CD4-positive, alpha-beta memory T cell (primary cell): ENCODE measurements at places on chromosomes 1 and 21. TPM values are rescaled to one million over a fixed set of nuclear protein-coding genes. Genes with fewer than 3 reads are reported as not detected.
A peak's percentile ranks its signal among the peaks of the same experiment; 100 is the strongest.

DNA sequence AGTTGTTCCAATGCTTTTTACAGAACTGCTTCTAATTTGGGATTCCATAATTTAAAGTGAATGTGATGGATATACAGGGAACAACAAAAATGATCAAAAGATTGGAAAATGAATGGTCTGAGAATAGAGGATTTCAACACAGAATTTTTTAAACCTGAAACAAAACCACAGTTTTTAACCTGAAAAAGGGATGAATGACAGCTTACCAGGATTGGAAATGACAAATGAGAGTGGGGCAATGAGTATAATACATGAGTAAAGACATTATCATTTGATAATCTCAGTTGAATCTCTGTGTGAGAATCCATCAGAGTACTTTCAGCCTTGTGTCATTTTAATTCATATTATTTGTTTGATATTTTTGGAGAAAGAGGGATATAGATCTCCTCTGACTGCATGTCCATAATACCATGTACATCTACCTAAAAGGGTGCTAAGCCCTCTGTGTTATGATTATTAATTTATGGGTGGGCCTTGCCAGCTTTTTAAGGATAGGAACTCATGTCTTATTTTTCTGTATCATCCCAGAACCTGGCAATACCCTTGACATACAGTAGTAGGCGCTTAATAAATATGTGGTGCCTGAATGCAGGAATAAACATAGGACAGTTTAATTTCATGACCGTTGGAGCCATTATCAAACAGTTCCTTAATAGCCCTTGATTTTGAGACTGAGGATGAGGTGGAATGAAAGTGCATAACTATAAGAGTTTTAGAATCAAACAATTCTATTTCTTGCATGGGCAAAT lies 12.4 kb upstream of the ATP6V1G3 start:
- H3K36me3 ChIP-seq = no peaks in the 10 kb centered on the region
- no peak overlapping the region for H3K4me3 ChIP-seq
- DNase-seq = no peak
- no peaks in the 10 kb centered on the region for H3K27me3 ChIP-seq
- H3K27ac ChIP-seq = no peak overlapping the region

DNA sequence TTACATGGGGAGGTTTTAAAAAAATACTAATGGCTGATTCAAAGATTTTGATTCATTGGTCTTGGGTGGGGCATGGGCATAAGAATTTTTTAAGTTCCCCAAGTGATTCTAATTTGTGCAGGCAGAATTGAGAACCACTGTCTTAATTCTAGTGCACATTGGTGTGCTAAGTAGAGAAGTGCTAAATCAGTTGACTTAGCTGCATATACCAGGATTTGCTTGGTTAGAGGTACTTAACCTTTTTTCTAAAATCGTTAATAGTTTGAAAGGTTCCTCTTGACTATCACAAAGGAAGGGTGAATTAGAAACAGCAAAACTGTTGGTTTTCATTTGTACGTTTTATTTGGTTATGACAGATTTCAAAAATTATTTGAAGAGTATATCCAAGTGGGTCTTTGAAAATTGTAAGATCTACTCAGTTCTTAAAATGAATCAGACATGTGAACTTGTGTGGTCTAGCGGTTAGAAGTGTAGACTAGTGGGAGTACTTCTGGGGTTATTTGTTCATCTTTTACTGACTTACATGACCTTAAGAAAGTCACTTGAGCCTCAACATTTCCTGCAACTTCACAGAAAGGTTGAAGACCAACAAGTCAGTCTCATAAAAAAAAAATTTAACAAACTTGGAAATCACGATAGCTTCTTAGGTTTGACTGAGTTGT lies 66.7 kb downstream of the RPAP2 start:
- peaks cover 29% of the 10 kb centered on the region for H3K4me1 ChIP-seq
- no peaks in the 10 kb centered on the region for H3K27me3 ChIP-seq
- H3K36me3 ChIP-seq = no peaks in the 10 kb centered on the region
- peak; percentile 0 for DNase-seq
- H3K27ac ChIP-seq = no peak overlapping the region
- H3K4me3 ChIP-seq = no peak overlapping the region

GRCh38 chr21:21165063-21165645 lies 166.9 kb downstream of the NCAM2 start:
- H3K27ac ChIP-seq = no peak overlapping the region
- no peak for DNase-seq
- no peaks in the 10 kb centered on the region for H3K4me1 ChIP-seq
- no peak overlapping the region for H3K4me3 ChIP-seq
- no peaks in the 10 kb centered on the region for H3K27me3 ChIP-seq

DNA sequence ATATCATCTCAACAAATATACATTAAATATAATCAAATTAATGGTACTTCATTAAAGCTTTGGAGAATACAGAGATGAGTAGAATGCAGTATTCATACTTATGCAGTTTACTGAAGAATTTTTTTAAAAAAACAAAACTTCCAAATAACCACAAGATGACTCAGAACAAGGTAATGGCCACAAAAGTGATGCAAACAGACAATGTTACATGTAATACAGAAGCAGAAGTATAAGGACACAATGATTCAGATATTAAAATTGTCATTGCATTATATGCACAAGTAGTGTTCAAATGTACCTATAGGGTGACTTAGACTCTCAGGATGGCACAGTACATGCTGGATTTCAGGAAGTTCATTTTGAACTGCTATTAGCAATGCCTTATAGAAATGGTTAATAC lies 227.2 kb upstream of the ST6GALNAC5 start:
- H3K4me3 ChIP-seq = no peak overlapping the region
- H3K27me3 ChIP-seq = no peaks in the 10 kb centered on the region
- H3K36me3 ChIP-seq = no peaks in the 10 kb centered on the region
- H3K4me1 ChIP-seq = no peaks in the 10 kb centered on the region
- H3K27ac ChIP-seq = no peak overlapping the region

DNA sequence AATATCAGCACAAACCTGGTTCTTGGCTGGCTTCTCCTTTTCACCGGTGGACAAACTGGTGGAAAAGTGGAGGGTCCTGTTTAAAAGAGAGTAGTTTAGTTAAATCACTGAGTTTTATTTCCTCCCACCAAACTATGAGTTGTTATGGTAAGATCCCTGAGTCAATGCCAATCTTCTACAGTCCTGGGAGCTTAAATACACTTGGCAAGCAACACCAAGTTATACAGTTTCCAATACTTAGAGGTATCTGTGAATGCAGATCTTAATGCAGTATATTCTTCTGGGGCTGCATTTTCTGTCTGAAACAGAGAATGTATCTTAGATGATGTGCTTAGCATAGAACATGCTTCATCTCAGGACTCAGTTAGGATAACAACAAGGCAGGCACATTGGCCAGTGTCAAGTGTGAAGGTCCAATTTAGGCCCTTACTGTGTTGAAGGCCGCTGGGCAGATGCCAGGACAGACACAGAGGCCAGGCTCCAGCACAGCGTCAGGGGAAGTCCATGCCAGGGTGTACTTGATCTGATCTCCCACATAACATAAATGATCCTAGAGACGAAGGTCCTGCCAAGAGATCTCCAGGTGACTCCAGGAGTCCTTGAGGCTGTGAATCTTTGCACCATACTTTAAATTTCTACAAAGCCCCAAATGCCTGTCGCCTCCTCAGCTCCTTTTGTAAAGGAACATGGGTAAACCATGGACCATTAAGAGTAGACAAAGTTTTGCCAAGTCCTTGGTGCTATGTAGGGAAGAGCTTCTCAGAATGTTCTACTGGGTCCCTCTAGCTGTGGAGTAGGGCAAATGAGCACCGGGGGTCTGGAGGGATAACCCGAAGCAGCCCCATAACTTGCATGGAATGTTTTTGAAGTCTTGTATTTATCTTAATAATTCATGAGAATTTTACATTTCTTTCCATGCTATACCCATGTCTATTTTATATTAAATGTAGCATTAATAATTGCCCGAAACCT lies 76.8 kb downstream of the KCNJ15 start:
- no peak overlapping the region for H3K27ac ChIP-seq
- no peaks in the 10 kb centered on the region for H3K4me1 ChIP-seq
- DNase-seq = no peak
- H3K4me3 ChIP-seq = no peak overlapping the region
- no peaks in the 10 kb centered on the region for H3K36me3 ChIP-seq
- no peaks in the 10 kb centered on the region for H3K27me3 ChIP-seq

DNA sequence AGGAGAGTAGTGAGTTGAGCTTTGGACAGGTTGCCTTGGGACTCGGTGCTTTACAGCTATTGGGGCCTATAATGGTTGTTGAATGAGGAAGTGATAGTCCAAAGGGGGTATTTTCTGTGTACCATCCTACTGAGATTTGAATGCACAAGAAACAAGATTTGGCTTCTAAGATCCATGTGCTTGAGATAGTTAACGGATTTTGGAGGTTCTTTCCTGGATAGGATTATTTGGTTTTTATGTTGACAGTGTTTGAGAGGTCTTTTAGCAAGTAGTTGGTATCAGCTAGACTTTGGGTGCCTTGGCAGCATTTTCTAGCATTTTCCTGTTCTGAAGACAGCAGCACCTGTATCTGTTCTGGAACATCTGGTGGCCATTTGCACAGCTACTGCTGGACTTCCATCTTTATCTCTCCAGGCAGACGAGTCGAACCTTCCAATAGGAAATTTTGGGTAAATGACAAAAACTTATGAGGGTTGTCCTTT lies 3.6 kb upstream of the SCAF4 start:
- no peak overlapping the region for H3K27ac ChIP-seq
- no peaks in the 10 kb centered on the region for H3K36me3 ChIP-seq
- H3K4me1 ChIP-seq = peaks cover 17% of the 10 kb centered on the region
- no peaks in the 10 kb centered on the region for H3K27me3 ChIP-seq
- no peak for DNase-seq
- no peak overlapping the region for H3K4me3 ChIP-seq

DNA sequence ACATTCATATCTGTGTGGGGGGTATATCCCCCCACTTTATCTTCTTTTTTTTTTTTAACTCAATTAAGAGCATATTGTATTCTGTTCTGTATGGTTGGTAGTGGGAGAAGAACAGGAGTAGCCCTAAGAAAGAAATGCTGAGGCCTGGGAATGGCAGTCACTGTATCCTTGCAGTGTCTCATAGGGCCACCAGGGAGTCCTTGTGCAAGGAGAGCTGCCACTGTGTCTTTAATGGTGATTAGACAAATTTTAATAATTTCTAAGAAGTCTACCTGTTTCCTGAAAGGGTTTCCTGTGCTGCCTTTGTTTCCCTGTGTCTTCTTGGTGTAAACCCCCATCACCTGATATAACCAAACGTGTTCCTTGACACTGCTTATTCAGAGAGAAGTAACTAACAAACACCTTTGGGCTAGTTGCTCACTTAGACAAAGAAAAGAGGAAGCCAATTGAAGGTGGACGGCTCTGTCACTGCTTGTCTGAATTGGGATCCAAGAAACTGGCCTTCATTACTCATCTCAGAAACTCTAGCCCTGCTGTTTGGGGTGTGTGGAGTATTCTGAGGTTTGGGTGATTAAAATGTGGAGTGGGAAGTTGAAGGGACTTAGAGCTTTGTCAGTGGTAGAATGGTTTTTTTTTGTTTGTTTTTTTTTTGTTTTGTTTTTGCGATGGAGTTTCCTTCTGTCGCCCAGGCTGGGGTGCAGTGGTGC lies 15.2 kb downstream of the GIPC2 start:
- H3K4me3 ChIP-seq = no peak overlapping the region
- DNase-seq = no peak
- no peak overlapping the region for H3K27ac ChIP-seq
- no peaks in the 10 kb centered on the region for H3K36me3 ChIP-seq

DNA sequence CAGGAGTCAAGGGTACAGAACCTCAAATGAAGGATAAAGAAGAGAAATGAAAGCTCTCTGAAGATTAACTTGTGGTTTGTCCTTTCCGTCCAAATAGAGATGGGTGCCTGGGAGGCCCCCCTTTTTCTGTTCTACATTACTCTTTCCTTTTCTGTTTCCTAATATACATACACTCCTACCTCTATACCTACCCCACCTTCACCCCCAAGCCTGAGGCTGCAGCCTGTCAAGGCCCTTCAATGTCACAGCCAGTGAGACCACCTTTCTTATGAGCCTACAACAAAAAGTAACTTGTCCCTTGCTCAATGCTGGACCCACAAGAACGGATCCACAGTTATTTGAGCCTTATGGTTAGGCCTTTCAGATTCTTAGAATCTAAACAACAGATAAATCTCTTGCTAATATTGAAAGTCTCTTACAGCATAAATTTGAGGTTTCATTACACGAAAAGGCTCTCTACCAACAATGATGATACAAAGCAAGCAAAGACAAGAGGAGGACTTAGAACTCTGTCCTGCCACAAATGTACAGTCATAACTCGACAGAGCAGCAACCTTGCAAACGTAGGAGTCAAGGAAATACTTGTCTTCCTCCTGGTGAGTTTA lies 4.1 kb upstream of the TRAF3IP3 start:
- no peaks in the 10 kb centered on the region for H3K27me3 ChIP-seq
- peak; percentile 29 for DNase-seq
- no peaks in the 10 kb centered on the region for H3K36me3 ChIP-seq
- peak overlapping the region; percentile 21 for H3K4me3 ChIP-seq
- H3K4me1 ChIP-seq = peaks cover 90% of the 10 kb centered on the region

GRCh38 chr1:245501633-245502032 lies 346.8 kb downstream of the KIF26B start:
- H3K27me3 ChIP-seq = no peaks in the 10 kb centered on the region
- no peaks in the 10 kb centered on the region for H3K4me1 ChIP-seq
- no peak for DNase-seq
- H3K27ac ChIP-seq = no peak overlapping the region

- H3K36me3 ChIP-seq = no peaks in the 10 kb centered on the region
- no peak for DNase-seq
- no peak overlapping the region for H3K27ac ChIP-seq
- H3K4me1 ChIP-seq = no peaks in the 10 kb centered on the region
Measured at GRCh38 chr1:36486439-36487335, 4.0 kb upstream of the CSF3R start.

- no peaks in the 10 kb centered on the region for H3K27me3 ChIP-seq
- no peaks in the 10 kb centered on the region for H3K36me3 ChIP-seq
- DNase-seq = no peak
- H3K4me3 ChIP-seq = no peak overlapping the region
- no peaks in the 10 kb centered on the region for H3K4me1 ChIP-seq
Measured at GRCh38 chr1:116679091-116679827, 11.7 kb upstream of the IGSF3 start.

The HAPLN2 gene
- not detected for total RNA-seq

The PTGFR gene
- total RNA-seq = not detected

The ADAM30 gene
- total RNA-seq = not detected

The SCMH1 gene
- total RNA-seq = 19.7 TPM

The USP33 gene
- 87.4 TPM for total RNA-seq

The SLC5A9 gene
- total RNA-seq = not detected

The EPB41 gene
- 320 TPM for total RNA-seq
